ENCODE measurements at places on chromosomes 11 and 22.

DNA sequence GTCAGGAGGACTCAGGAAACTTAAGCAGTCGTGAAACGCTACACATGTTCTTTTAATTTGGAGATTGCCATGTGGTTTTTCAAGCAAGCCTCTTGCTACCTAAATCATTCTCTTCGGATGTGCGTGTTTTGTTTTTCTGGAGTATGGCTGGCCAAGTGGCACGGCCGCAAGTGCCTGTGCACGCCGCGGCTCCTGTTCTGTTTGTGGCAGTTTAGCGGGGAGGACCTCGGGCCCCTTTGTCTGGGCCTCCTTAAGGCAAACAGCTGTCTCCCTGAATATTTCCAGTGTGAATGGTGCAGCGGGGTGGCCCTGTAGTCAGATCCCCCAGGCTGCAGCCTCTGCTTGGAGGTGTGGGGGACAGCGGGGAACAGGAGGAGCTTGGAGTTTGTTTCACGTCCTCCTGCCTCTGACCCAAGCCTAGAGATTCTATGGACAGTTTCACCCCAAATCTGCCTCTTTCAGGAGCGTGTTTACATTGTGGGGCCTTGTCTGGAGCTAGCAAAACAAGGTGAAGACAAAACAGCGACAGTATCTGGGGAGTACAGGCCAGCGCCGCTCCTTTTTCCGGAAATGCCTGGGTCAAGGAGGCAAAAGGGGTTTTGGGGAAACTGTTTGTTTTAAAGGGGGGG is 1.3 kb downstream of the LRP5 start:
- peak; percentile 58 for DNase-seq

DNA sequence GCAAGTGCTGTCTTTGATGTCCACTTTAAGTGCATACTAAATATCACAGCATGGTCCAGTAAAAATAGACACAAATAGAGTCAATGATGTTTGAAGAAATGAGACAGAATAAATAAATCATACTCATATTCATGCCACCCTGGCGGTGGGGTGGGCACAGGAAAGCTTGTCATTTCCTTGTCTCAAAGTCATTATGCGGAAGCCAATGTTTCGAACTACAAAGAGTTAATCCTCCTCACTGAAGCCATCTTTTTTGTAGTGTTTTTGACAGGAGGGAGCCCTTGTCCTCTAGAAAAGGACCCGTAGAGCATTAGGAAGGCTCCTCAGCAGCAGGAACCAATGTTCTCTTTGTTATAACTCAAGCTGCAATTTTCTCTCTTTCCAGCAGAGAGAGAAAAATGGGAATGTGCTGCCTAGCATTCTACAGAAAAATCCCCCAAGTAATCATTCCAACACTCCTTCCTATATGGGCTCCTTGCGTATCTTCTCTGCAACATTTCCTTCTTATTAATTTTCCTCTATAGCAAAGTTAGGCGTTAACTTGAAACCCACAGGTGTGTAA is 30.6 kb downstream of the SC5D start:
- DNase-seq: no peak

- no peak for DNase-seq
Measured at GRCh38 chr22:46410291-46410808, 74.8 kb downstream of the TRMU start.

DNA sequence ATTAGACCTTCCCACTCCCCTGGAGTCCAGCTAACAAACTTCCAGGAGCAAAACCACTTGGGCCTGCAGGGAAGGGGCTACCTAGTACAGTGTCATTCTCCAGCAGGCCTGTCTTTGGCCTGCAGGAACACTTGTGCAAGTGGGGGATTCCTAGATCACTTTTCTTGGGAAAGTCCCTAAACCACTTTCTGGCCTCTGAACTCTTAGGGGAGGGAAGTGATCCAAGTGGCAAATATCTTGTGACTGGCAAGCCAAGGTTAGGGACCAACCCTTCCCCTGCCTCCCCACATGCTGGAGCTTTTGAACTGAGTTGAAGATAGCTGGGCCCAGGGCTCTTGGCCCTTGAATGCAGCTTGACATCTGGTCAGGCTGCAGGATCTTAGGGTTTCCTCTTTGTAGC is 17.2 kb downstream of the PPFIBP2 start:
- no peak for DNase-seq

GRCh38 chr11:124749912-124750311 is 2.1 kb downstream of the VSIG2 start:
- no peak for DNase-seq

Measured in fibroblast of mammary gland (primary cell).